Naive B cell (primary cell): ENCODE measurements at places on chromosomes 11 and 22. TPM values are rescaled to one million over a fixed set of nuclear protein-coding genes. Genes with fewer than 3 reads are reported as not detected.

DNA sequence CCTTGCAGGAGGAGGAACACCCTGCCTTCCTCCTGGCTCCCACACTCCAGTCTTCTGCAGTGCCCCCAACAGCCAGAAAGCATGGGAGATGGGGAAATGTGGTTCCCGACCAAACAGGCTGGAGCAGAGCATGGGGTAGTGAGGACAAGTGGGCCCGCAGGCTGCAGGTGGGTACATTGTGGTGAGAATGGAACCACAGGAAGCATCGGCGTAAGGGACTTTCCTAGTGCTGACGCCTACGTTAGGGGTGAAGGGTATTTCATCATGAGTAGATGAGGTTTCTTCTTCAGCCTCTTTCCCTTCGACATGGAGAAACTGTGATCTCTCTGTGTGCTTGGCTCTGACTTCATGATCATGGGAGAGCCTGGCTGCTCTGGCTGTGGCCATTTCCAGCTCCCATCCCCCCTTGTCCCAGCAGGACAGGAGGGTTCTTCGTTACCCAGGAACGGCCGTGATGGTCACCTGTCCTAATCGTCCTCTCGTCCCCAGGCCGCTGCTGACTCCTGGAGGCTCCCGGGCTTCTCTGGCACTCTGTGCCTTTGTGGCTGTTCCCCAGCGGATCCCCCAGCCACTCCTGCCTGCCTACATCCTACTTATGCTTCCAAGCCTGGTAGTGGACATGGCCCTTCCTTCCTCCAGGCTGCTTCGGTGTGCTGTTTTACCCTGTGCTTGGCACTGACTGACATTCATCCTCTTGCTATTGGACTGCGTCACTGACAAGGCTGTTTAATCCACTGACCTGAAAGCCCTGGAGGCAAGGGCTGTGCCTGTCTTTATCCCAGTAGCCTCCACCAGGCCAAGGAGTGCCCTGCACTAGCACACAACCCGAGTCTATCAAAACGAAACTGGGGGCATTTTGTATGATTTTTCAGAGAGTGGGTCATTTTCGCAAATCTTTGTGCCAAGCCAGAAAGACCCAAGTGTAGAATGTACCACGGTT is 65.2 kb upstream of the CECR2 start:
- H3K27me3 ChIP-seq: no peaks in the 10 kb centered on the region
- no peaks in the 10 kb centered on the region for H3K36me3 ChIP-seq
- H3K4me1 ChIP-seq: peaks cover 40% of the 10 kb centered on the region
- peak; percentile 66 for DNase-seq
- H3K4me3 ChIP-seq: peak overlapping the region; percentile 76

DNA sequence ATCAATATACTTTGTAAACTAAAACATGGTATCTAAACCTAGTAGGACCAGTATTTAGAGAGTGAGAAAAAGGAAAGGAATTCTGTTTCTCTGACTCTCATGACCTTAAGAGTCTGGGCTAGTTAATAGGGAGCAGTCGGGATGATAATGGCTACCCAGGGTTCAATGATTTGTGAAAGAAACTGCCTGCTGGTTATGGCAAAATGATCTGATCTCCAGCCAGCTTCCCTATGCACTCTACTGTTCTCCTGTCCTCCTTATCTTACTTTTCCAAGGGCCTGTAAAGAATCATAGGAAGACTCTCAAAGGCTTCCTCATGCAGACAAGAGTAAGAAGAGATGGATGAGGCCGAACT is 193.1 kb upstream of the PITPNB start:
- H3K4me1 ChIP-seq: no peaks in the 10 kb centered on the region
- H3K27me3 ChIP-seq: no peaks in the 10 kb centered on the region
- no peaks in the 10 kb centered on the region for H3K36me3 ChIP-seq

LDHAL6A gene
- not detected for polyA plus RNA-seq

LRRC4C gene
- not detected for polyA plus RNA-seq

DNA sequence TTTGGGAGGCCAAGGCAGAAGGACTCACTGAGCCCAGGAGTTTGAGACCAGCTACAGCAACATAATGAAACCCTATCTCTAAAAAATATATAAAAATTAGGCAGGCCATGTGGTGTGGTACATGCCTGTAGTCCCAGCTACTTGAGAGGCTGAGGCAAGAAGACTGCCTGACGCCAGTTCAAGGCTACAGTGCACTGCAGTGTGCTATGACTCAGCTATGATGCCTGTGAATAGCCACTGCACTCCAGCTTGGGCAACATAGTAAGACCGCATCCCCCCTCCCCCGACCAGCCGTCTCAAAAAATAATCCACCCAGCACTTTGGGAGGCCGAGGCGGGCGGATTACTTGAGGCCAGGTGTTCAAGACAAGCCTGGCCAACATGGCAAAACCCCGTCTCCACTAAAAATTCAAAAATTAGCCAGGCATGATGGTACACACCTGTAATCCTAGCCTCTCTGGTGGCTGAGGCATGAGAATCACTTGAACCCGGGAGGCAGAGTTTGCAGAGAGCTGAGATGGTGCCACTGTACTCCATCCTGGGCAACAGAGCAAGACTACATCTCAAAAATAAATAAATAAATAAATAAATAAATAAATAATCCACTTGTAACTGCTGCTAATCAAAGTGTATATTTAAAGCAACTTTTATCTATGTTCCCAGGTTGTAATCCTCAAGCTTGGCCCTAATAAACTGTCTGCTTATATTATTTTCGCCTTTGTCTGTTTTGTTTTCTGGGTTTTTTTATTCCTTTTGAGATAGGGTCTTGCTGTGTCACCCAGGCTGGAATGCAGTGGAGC is 7.8 kb downstream of the HPS5 start:
- no peaks in the 10 kb centered on the region for H3K27me3 ChIP-seq
- peak overlapping the region; percentile 83 for H3K27ac ChIP-seq
- DNase-seq: no peak
- H3K4me1 ChIP-seq: peaks cover 45% of the 10 kb centered on the region
- peaks cover 18% of the 10 kb centered on the region for H3K36me3 ChIP-seq

DNA sequence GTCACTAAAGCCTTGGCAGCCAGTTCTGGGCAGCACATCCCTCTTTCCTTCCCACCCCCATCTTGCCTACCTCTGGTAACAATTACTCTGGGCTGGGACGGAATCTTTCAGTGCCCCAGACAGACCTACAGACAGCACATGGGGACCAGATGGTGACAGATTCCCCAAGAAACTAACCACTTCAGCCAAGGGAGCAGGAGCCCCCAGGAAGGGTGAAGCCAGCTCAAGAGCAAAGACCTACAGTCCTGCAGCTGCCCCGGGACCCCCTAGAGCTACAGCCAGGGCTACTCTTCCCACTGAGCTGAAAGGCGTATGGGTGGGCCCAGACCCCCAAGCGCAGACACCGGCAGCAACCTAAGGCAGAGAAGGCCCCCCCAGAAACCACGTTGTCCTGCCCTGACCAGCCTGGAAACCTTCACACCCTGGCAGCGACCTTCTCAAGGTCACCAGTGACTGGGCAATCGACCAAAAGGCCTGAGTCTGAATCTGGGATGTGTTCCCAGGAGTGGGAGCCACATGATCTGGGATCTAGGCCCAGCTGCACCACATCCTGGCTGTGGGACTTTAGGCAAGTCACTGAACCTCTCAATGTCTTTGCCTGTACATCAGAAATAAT is 65.8 kb downstream of the LRRC32 start:
- no peak overlapping the region for H3K4me3 ChIP-seq
- DNase-seq: no peak
- peaks cover 33% of the 10 kb centered on the region for H3K4me1 ChIP-seq
- peaks cover 54% of the 10 kb centered on the region for H3K27me3 ChIP-seq

GRCh38 chr11:11152877-11153276 is 200.2 kb downstream of the CSNK2A3 start:
- H3K27ac ChIP-seq: no peak overlapping the region
- H3K36me3 ChIP-seq: no peaks in the 10 kb centered on the region
- peaks cover 5% of the 10 kb centered on the region for H3K4me1 ChIP-seq
- H3K4me3 ChIP-seq: no peak overlapping the region
- DNase-seq: no peak

KRTAP5-7 gene
- not detected for polyA plus RNA-seq

- H3K36me3 ChIP-seq: peaks cover 6% of the 10 kb centered on the region
- no peaks in the 10 kb centered on the region for H3K27me3 ChIP-seq
Observed at GRCh38 chr22:46576556-46577367, 39.3 kb upstream of the CELSR1 start.

DNA sequence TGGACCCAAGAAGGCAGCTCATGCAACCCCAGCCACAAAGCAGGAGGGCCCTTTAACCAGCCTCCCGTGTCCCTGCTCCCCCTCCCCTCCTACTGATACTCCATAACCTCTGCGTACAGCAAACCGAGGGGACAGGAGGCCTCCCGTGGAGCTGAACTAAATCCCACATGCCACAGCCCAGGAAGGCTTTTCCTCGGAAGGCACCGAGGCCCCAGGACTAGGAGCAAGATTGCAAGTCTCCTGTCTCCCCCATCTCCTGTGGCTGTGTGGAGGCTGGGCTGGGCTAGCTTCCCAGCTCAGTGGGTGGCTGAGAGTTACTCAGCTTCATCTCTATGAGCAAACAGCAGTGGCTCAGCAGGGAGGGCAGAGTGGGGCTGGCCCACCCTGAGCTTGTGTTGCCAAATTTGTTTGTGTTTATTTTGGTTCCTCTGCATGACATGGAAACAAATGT is 62.7 kb upstream of the NECTIN1 start:
- H3K4me1 ChIP-seq: no peaks in the 10 kb centered on the region
- H3K27me3 ChIP-seq: peaks cover 55% of the 10 kb centered on the region
- H3K4me3 ChIP-seq: no peak overlapping the region
- H3K36me3 ChIP-seq: no peaks in the 10 kb centered on the region
- no peak for DNase-seq

DNA sequence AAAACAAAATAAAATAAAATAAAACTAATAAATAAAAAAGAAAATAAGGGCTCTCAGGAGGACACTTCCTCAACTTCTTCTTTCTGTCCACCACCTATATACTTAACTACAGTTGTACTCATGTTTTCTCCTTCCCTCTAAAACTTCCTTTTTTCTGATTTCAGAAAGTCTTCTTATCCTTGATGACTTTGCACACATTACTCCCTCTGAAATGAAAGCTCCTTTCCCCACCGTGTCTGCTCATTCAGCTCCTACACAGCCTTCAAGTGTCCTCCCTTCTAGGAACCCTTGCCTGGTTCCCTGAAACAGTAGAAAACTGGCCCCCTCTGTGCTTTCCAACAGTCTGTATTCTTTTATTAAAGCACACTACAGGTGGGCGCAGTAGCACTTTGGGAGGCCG is 18.3 kb upstream of the DDX17 start:
- H3K4me3 ChIP-seq: no peak overlapping the region
- H3K27me3 ChIP-seq: no peaks in the 10 kb centered on the region
- peaks cover 4% of the 10 kb centered on the region for H3K4me1 ChIP-seq
- no peaks in the 10 kb centered on the region for H3K36me3 ChIP-seq
- no peak for DNase-seq

BIK gene
- 0.78 TPM for polyA plus RNA-seq

- peaks cover 9% of the 10 kb centered on the region for H3K27me3 ChIP-seq
- no peak overlapping the region for H3K4me3 ChIP-seq
- no peak for DNase-seq
- H3K4me1 ChIP-seq: no peaks in the 10 kb centered on the region
Observed at GRCh38 chr11:126997641-126998040, 2.9 kb downstream of the KIRREL3 start.

DNA sequence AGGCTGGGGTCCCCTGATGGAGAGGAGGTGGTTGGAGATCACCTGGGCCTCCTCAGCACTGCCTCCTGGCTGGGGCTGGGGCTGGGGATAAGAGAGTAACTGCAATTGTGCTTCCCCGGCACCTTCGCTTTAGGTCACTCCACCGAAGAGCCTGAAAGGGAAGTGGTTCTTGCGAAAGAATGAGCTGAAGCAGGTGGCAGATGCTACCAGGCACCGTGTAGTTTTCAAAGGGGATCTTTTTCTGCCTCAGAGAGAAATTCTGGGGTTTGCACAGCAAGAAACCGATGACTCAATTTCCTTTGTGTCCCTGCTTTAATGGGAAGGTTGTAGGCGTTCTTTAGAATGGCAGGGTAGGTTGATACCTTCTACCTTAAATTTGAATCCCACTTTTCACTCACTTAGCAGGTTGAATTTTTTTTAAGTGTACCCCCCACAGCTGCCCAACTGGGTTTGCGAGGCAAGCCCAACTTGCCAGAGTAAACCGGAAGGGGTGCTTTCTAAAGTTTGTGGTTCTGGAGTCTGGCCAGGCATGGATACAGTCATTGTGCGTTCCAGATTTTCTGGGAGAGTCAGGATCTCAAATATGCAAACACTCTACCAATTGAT is 5.3 kb downstream of the CD44 start:
- DNase-seq: peak; percentile 81
- H3K36me3 ChIP-seq: peaks cover 8% of the 10 kb centered on the region
- no peaks in the 10 kb centered on the region for H3K27me3 ChIP-seq
- H3K4me1 ChIP-seq: peaks cover 91% of the 10 kb centered on the region

- H3K27me3 ChIP-seq: no peaks in the 10 kb centered on the region
- H3K36me3 ChIP-seq: no peaks in the 10 kb centered on the region
- DNase-seq: no peak
- H3K27ac ChIP-seq: peak overlapping the region; percentile 89
Observed at GRCh38 chr22:50581950-50582492, 628 bp downstream of the CHKB start.
